Right ventricle myocardium inferior (tissue), 1 donor: ENCODE measurements at places on chromosomes 5 and 9. TPM values are rescaled to one million over a fixed set of nuclear protein-coding genes. Genes with fewer than 3 reads are reported as not detected.

DNA sequence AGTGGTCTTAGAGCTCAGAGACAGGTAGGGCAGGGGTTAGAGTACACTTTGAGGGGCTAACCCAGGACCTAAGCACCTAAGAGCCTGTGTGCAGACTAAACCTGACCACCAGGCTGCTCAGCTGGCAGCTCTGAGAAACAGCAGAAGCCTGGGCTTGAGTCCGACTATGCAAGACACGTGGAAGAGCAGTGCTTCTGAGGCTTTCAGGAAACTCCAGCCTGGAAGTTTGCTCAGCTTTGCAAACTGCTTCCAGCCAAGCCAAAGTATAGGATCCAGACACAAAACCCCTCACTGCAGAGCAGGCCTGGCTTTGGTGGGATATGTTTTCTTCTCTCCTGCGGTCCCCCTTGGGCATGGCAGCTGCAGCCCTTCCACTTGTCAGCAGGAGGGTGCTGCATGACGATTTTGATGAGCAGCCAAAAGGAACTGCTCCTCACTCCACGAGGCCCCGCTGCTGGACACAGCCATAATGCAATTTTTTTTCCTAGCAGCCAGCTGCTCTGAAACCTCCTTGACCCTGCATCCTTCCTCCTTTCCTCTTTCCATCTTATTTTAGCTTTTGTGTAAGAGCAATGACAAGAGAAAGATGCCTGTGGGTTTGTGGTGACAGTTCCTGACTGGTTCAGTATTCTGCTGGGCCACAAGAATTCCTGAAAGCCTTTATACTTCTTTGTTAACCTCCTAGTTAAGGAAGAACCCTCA is 123.1 kb downstream of the LIFR start:
- DNase-seq: peak; percentile 78

DNA sequence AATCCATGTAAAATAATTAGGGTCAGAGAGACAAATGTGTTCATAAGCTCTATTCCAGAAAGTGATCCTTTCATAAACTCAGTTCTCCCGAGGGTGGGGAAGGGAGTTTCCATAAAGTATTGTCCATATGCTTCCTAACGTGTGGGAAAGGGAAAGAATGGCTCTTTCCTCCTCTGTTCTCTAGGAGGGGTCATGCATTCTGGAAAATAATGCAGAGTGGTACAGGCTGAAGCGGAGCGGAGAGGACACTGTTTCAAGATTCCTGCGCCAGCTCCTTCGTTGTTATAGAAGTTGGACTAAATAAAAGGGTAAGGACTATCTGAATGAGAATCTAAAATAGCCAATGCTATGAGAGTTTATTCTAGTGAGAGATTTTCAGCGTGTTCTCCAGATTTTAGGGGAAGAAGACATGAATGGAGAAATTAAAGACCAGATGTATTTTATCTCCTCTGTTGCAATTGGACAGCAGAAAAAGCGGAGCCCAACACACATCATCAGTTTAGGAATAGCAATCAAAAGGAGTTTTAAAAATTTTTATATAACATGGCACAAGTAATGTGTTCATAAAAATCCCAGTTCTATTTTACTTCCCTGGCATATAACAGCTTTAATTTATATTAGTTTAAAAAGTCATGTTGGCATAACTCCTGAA is 166.9 kb upstream of the MPDZ start:
- DNase-seq: no peak

DNA sequence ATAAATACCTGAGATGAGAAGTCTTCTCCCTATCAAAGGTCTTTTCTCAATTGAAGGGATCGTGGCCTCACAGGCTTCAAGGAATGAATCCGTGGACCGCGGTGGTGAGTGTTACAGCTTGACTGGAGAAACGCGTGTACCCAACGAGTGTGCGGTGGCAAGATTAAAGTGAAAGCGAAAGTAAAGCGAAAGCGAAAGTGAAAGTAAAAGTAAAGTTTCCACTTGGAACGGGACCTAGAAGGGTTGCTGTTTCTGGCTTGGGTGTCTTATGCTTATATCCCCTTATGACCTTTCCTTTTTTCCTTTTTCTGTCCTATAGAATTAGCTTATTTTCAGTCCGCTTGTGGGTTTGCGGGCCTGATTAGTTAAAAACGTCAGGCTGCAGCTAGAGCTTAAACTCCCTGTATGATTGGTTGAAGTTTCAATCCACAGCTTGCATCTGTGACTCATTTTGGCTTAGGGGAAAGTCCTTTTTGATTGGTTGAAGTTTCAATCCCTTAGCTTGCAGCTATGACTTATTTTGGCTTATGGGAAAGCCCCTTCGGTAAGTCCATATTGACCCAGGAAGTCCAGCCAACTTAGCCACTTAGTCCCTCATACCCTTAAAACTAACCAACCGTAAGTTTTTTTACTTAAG is 924.3 kb upstream of the CDH10 start:
- no peak for DNase-seq

- no peak for DNase-seq
These were observed 1.0 kb downstream of the NIPSNAP3A start for GRCh38 chr9:104748359-104749031.

- DNase-seq: no peak
These were observed at the start of gene GABRA1 for GRCh38 chr5:161847941-161848391. GABRA1 (plus strand) TSS chr5:161848120; CDS start chr5:161850811, 2,691 bp downstream.

DNA sequence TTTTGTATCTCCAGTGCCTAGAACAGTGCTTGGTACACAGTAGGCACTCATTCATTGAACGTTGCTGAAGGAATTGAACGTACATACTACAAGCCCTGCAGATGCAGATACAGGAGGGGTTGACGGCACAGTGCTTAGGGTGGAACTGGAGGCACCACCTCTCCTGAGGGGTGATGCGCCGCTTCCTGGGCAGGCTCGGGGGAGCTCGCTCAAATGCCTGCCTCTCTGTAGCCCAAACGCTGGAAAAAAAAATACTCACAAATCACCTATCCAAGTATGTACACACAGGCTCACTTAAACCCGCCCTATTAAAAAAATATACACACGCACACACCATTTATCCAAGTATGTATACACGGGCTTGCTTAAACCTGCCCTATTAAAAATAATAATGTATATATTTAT is 536 bp upstream of the COMMD10 start:
- DNase-seq: no peak

GRCh38 chr5:55993731-55994494 is 850 bp downstream of the IL6ST start:
- no peak for DNase-seq

The TPPP gene
- total RNA-seq: 34.5 TPM

The LCN1 gene
- total RNA-seq: not detected
